Stimulated activated CD4-positive, alpha-beta T cell treated with anti-CD3 and anti-CD28 coated beads, Interleukin-4, amount 100 ng/mL, for 48 hours (primary cell): ENCODE measurements at places on chromosomes 5 and 9.

DNA sequence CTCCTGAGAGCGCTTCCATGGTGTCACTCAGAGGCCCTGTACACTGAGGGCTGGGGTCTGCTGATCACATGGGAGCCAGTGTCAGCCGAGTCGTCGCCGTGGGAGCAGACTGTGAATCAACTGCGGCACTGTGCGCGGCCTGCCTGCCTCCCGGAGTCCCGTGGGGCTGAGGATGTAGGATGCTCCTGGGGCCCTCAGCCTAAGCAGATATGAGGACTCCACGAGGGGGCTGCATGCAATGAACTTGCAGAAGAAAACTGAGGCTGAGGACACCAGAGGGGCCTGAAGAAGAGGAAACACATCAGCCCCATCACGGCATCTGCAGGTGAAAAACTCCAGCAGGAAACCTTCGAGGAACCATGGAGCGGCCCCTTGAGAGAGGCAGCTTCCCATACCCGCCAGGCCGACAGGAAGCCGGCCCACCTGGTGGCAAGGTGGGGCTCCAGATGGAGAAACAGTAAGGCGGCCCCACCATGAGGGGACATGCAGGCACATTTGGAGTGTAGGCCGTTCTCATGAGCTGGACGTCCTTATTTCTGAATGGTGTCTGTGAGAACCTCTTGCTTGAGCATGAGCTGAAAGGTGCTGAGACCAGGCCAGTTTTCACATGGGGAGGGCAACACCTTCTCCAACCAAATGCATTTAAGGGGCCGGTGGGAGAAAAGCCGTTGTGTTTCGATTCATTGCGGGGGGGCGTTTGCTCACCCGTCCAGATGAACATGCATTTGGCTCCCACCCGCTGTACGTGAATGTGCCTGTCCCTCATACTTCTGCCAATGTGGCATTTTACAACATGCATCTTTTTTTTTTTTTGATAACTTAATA lies 35.2 kb upstream of the ADAMTS2 start:
- no peak for DNase-seq

GRCh38 chr5:179780362-179780761 lies 13.4 kb upstream of the LTC4S start:
- DNase-seq, result no peak

- DNase-seq, result no peak
These were observed 50.8 kb upstream of the NOTCH1 start for GRCh38 chr9:136596630-136597031.

- DNase-seq, result peak; percentile 9
These were observed at the start of gene TRPM6 for GRCh38 chr9:74887041-74887980. Gene TRPM6 (minus strand): TSS chr9:74887921. CDS start chr9:74887856, 65 bp downstream.

GRCh38 chr5:94209774-94210355 lies 408.5 kb downstream of the KIAA0825 start:
- no peak for DNase-seq

DNA sequence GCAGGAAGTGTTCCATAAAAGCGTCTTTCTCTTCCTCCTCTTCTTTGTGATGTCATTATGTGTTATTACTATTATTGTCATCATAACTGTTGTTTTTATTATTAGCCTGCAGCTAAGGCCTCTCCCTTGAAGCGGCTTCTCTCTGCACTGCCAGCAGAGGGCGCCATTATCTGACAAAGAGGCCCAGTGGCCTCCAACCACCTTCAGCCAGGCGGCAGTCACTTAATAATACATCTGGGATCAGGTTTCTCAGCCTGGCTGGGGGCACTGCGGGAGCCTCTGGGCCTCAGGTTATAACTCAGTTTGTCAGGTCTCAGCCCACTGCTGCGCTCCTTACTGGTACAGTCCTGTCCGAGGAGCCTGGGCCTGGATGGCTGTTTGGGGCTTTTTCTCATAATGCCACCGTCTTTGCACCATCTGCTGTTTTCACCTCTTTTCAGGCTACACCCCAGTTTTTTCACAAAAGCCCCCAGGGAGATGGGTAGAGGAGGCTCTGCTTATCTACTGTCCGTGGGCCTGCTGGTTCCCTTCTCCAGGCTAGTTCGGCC lies 281.9 kb downstream of the NSG2 start:
- peak; percentile 62 for DNase-seq

DNA sequence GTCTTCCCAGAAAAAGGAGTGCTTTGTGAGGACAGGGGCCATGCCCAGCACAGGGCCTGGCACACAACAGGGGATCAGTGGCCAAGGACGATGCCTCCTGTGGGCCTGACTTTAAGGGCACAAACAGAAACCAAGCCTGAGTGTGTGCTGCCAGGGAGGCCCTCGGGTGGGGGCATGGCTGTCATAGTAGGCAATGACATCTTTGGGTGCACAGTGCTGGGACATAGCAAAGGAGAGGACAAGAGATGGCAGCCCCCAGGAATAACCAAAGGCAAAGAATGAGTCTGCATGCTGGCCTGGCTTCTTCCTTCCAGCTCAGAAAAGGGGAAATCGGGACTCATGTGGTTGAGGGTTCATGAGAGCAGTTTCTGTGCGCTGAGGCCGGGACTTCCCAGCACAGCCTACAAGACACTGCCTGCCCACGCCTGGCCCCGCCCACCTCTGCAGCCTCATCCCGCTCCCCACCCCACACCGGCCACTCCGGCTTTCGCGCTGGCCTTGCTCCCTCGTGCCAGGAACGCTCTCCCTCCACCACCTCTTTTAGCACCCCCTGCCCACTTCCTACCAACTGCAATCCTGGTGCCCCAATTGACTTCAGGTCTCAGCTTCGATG lies 13.8 kb upstream of the LHX2 start:
- no peak for DNase-seq

DNA sequence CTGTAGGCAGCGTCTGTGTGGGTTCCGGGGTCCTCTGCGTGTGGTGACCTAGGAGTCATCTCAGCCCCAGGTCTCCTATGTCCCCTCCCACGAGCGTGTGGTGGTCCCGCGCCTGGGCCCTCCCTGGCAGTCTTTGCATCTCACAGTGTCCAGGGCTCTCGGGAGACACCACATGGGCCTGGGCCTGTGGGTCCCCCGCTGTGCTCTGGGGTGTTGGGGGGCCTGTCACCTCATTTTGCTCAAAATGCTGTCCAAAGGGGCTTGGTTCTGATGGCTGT lies 27.1 kb downstream of the CEP72 start:
- no peak for DNase-seq
